Stromal cell of bone marrow (primary cell): ENCODE measurements at places on chromosomes 2 and 18.

DNA sequence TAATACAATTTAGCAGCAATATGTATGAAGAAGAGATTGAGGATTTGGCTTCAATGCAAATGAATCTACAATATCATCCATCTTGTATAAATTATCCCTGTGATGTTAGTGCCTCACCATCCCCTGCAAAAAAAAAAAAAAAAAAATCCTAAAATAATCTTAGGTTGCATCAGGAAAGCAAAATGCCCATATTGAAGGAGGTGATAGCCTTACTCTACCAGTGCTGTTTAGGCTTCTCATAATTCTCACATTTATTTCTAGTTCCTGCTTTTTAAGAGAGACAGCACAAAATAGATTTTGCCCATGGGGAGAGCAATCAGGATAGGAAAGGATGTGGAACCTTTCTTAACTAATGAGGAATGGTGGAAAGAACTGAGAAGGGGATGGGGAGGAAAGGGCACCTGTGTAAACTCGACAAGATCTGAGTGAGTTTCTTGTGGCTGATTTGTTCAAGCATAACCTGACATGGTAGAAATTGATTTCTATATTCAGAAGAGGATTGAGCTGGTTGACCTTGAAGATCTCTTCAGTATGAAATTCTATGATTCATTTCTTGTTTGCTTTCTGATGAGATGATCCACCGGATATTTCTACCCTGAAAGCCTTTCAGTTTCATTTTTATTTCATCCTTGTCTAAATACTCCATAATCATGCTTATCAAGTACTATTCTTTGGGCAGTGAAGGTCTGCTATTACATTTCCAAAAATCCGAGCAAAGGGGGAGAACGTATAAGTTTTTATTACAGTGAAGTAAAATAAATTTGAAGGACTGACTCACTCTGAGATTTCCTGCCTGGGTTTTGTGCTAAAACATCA, 391.2 kb downstream of the PTPRM start:
- no peak for DNase-seq

GRCh38 chr18:8359481-8359880, 249.8 kb upstream of the RAB12 start:
- no peak for DNase-seq

DNA sequence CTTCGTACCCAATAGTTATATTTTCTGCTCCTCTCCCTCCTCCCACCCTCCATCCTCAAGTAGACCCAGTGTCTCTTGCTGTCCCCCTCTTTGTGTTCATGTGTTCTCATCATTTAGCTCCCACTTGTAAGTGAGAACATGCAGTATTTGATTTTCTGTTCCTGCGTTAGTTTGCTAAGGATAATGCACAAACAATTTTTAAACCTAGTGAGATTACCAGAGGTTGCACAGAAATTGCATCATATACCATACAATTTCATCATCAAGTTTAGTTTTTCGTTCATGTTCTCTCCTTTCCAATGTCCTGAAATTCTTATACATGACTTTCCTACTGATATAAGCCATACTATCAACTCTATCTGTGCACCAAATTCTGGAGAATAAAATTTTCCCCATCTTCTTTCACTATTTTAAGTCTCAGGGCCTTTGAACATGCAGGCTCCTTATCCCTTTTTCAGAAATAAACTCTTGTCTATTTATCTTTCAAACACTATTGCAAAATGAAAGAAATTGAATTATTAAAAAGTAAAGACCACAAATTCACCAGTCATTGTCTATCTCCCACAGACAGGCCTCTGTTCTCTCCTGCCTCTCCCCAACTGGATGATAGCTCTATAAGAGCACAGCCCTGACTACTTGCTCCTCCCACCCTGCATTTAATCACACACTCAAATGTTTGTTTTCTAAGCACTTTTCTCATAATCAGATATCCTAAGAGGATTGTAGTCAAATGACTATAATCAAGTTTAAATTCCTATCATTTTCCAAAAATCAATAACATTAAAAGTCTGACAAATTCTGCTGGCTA, 27.2 kb upstream of the B4GALT6 start:
- DNase-seq, result no peak

DNA sequence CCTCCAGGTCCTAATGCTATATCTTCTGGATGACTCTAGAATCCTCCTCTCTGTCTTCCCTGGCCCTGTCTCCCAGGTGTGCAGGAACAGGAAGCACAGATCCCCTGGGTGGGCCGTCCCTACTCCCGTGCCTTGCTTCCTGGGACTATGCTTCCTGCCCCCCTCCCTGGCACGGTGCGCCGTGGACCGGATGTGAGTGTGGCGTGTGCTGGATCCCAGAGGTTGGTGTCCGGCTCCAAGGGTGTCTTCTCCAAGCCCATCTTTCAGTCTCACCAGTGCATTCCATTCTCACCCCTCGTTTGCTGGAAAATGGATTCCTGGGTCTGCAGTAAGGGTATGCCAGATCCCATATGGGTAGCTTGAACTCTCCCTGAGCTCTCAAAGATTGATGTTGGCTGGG, 144.4 kb upstream of the TWIST2 start:
- no peak for DNase-seq

DNA sequence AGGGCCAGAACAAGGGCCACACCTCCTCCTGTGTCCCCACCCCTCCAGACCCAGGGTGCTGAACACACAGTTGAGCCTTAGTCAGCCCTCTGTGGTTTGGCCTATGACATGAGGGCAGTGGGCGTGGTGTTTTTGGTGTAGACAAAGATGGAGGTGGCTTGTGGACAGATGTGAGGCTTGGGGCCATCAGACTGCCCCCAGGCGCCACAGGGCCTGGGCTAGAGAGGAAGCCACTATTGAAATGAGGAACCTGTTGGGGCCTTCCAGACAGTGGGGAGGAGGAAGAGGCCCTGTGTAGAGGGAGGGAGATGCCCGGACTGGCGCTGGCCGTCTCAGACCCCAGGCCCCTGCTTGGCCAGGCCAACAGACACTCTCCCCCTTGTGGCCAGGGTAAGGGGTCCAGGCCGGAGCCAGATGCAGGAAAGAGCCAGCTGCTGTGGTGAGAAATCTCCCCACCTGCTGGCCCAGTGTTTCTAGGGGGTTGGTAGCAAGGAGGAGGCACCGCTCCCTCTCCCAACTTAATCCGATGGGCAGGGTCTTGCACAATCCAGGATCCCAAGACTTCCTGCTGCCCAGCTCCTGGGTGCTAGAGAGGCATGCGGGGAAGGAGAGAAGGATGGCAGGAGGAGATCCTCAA, 53.8 kb downstream of the SMAD7 start:
- no peak for DNase-seq

DNA sequence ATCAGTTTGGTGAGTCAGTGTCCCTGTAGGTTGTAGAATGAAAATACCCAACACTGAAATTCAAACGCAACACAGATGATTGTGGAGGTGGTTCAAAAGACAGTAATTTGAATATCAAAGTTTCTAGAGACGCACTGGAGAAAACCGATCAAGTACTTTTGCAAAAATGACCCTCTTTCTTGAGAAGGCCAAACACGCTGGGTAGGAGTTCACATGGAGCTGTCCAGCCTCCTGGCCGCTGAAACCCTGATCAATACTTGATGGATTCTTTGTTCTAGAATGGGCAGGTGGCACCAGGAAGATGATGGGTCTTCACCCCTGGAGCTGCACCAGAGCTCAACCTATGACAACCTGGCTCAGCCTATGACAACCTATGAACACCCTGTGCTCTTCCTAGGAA, 39.7 kb upstream of the UBE2F start:
- no peak for DNase-seq

DNA sequence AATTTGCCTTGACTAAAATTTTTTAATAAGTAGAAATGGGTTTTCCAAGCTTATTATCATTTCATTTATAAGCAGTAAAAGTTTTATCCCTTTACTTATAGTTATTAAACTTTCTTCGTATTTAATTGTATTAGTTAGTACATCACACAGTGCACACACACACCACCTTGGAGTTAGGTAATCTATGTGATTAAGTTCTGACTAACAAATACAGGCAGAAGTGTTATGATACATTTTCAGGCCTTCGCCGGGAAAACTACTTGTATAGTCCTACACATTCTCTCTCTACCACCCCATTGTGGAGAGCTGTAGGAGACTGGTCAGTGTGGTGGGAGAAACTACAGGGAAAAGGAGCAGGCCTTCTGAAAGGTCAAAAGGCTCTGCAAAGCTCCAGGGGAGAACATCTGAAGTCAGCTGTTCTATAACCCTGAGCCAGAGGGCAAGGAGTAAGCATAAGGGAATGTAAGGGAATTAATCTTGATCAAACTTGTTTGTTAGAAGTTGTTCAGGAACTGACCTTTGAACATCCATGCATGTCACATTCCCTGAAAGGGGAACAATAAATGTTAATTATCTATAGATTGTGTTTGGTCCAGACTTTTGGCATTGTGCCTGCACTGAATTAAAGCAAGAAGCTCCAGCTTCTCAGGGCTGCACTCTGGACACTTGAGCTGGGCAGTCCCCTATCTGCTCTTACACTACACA, 231.7 kb downstream of the FSIP2 start:
- no peak for DNase-seq

DNA sequence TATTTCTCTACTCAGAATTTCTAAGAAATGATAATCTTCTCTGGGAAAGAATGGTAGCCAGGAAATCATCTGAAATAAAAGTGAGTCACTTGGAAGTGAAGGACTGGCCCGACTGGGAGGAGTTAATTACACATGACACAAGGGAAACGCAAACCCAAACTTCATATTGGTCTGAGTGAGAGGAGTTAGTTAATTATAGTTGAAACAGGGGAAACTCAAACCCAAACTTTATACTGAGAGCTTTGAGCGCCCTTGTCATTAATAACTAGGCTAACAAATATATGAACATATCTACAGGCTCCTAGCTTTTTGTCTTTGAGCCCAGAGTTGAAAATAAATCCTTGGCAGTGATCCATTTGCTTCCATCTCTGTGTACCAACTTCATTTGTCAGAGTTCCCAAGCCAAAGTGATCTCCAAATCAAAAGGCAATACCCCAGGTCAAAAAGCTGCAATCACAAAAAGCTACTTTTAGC, 187.8 kb upstream of the COL3A1 start:
- peak; percentile 88 for DNase-seq

DNA sequence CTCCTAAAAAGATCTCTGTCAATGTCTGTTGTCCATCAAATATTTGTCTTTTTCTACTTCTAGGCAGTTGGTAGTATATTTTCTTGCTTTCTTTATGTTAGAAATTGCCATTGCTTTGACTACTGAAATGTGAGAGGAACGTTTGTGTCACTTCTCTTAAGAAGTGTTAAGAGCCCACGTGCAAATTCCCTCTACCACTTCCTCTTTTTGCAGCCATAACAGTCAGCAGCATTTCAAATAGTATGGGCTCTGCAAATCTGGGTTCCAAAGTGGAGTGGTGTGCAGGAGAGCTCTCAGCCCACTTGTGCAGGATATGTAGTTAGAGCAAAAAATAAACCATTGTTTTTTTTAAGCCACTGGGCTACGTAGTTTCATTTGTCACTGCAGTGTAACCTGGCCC, 314.0 kb downstream of the MEIS1 start:
- DNase-seq, result no peak

- no peak for DNase-seq
These were observed 1082.9 kb upstream of the CDH2 start for GRCh38 chr18:29259838-29260237.

- no peak for DNase-seq
These were observed 4.2 kb downstream of the ERMN start for GRCh38 chr2:157321466-157321865.

DNA sequence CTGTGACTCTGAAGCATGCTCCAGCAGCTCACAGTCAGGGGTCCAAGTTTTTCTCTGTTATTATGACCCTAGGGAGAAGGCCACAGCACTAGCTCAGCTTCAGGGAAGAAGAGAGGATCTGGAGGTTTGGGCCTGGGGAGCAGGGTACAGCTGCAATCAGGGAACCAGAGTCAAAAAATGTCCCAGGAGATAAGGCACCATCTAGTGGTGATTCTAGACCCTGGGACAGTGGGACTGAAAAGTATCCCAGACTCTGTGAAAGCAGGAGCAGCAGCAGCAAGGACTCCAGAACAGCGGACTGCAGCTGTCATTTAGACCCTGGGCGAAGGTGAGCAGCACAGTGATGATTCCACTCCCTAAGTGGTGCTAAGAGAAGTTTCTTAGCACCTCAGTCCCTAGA, 278.4 kb upstream of the DDX18 start:
- DNase-seq, result no peak

DNA sequence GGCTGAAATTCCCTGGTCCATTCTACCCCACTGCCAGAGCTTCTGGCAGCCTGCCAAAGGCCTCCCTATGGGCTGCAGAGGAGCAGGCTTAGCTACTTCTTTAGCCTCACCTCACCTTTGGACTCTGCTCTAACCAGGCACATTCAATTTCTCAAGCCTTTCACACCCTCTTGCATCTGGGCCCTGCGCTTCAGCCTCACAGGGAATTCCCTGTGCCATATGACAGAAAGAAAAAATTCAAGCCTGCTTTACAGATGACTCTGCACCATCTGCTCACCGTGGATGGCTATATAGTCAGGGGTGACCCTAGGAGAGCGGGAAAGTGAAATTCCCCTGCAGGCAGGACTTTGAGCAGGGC, 62.5 kb downstream of the REEP1 start:
- DNase-seq, result no peak

DNA sequence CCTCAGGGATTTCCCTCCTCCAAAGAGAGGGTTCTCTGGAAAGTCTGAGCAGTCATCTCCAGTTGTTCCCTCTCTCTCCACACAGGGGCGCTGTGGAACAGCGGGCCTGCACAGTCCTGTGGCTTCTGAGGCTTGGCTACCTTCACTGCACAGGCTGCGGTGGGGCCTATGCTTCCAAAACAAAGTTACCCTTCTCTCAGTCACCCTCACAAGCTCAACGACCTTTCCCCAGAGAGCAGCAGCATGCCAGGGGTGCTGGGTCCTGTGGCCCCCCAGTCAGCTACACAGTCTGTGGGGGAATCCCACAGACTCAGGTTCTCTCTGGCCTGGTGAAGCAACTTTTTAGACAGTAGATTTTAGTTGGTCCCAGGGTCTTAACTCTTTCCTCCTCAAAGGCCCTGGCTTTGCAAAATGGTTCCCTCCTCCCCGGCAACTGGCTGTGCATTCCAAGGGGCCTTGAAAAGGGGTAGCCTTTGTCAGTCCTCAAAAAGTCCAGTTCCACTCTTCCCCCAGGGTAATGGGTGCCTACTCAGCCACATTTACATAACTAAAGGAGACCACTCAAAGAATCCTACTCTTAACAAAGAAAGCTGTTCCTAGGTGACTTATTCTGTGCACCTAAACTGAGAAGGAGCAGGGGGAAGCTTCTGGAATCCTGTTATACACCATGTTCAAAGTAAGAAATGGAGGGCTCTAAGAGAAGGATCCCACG, 14.9 kb downstream of the B3GNT7 start:
- no peak for DNase-seq

GRCh38 chr2:40394597-40394996, 57.3 kb downstream of the SLC8A1 start:
- DNase-seq, result no peak

DNA sequence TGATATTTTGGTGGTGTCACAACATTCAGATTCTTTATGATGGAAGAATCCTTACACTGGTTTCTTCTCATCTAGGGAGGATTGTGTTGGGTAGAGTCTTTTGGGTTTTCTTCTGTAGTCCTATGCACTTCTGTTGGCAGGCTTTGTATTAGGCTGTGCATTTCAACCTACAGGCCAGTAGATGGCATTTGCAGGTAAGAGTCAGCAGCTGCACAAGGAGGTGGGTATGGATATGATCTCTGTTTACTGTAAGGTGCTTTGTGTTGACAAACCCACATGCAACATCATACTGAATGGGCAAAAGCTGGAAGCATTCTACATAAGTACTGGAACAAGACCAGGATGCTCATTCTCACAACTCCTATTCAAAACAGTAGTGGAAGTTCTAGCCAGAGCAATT, 656.8 kb downstream of the METTL4 start:
- no peak for DNase-seq
